Vagina (tissue), 2 donors: ENCODE measurements at places on chromosomes 11 and 22.
A peak's percentile ranks its signal among the peaks of the same experiment; 100 is the strongest.

GRCh38 chr22:43198126-43198525, 11.2 kb upstream of the TTLL12 start:
- DNase-seq = no peak

DNA sequence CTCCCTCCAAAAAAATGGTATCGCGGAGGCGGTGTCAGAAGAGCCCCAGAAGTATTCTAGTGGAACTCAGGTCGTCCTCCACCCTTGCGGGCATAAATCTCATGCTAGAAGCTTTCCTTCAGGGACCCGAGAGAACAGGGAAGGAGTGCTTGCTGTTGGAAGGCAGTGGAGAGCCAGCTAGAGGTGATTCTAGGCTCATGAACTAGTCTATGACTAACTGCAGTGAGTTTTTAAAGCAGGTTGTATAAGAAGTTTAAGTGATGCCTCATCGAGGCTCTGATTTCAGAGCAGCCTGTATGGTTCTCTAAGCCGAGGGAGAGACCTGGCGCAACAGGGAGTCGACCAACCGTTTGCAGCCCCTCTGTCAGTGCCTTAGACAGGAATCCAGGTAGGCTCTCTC, 85.7 kb downstream of the TBC1D22A start:
- peak; percentile 60 for DNase-seq

DNA sequence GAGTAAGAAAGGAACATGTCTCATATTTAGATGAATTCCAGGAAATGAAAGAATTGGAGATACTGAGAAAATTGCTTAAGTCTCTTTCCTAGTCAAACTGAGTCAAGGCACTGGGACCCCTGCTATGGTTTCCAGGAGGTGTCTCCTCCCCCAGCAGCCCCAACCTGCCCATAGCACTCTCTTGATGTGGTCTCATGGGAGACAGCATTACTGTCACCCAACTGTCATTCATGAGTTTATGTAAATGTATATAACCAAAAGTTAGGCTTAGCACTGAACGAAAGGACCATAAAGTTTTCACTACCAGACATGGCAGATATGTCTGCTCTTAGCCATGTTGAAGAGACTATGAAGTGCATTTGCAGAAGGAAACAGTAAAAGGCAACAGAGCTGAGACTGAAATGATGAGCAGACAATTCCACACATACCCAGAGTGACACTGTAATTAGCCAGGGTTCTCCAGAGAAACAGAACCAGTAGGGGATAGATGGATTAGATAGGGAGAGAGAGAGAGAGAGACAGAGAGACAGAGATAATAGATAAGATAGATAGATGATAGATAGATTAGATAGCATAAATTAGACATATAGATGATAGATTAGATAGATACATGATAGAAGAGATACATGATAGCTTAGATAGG, 328.1 kb downstream of the BRD1 start:
- no peak for DNase-seq

GRCh38 chr11:2482745-2483144, 37.9 kb downstream of the KCNQ1 start:
- peak; percentile 67 for DNase-seq
